ENCODE measurements at places on chromosomes 13 and 19.

DNA sequence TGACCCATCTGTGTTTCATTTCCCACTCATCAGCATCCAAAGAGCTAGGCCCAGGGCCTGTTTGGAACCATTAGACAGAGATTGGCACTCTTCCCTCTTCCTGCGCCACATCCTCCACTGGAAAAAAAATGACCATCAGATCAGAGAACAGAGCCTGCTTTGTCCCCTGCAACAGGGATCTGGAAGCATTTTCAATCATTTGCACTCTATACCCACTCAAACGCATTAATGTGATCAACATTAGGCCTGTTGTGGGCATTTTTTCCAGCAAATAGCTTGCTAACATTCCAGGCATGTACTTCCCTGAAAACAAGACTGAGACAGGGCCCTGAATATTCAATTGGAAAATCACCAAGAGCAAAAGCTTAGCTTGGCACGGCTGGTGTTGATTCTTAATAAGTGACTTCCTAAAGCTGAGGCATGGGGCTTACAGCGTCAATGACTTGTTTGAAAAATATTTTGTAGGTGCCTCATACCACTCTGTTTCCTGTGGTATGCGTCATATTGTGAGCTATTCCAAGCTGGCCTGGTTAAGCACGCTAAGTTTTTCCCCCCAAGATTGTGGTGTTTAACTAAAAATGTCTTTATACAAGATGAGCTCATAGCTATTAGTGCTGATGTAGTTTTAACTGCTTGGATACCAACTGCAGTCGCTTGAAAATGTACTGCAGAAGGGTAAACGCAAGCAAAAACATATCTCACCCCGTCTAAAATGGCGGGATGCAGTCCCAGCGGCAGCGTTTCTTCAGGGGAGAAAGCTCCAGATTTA lies 404.4 kb downstream of the SPRY2 start:
- DNase-seq: no peak

- DNase-seq: no peak
These were observed 173.0 kb upstream of the IPO5 start for GRCh38 chr13:97780486-97780885.

DNA sequence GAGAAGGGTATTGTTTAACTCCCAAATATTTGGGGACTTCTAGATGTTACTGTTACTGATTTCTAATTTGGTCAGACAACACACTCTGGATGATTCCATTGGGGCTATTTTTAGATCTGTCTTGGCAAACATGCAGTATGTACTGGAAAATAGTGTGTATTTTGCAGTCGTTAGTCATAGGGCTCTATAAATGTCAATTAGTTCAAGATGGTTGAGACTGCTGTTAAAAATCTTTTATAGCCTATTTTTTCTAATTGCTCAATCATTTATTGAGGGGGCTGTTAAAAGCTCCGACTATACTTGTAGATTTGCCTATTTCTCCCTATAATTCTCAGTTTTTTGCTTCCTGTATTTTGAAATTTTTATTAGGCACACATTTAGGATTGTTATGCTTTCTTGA lies 31.4 kb downstream of the PPP5C start:
- no peak for DNase-seq

GRCh38 chr13:111913761-111914140 lies 153.2 kb upstream of the SOX1 start:
- DNase-seq: no peak

- DNase-seq: no peak
These were observed 15.8 kb upstream of the OR7A17 start for GRCh38 chr19:14901675-14902260.

DNA sequence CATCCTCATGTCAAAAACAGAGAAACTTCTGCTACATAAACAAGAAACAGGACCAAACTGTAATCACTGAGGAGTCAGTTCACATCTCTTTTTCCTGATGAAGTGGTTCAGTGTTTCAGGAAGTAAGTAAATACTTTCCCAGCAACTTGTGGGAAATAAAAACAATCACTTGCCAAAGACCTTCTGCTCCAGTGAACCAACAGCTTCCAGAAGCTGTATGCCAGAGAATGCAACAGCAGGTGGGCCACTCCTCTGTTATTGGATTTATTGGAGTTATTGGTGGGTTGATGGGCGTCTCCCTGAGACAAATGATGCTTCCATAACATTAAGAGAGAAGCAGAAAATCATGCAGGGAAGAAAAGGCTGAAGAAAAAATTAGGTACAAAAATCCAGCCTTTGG lies 9.9 kb downstream of the SLC6A16 start:
- no peak for DNase-seq

- DNase-seq: no peak
These were observed 4.3 kb upstream of the POSTN start for GRCh38 chr13:37602733-37603381.

DNA sequence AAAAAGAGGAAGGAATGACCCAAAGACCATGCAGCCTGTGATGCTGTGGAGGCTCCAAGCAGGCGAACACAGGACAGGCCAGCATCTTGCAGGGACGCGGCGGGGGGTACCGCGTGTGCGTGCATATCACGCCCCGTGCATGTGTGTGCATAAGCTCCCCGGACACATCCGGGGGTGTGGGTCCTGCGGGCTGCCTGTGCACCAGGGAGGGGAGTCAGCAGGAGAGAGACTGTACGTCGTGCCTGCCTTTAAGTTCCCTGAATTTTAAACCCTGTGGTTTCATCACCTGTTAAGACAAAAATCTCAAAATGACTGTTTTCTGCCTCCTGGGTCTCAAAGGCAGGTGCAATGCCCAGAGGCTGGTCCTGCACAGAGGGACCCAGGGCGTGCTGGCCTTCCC lies 16.6 kb downstream of the ADAT3 start:
- DNase-seq: no peak

GRCh38 chr13:105634059-105634458 lies 901.4 kb downstream of the EFNB2 start:
- no peak for DNase-seq

DNA sequence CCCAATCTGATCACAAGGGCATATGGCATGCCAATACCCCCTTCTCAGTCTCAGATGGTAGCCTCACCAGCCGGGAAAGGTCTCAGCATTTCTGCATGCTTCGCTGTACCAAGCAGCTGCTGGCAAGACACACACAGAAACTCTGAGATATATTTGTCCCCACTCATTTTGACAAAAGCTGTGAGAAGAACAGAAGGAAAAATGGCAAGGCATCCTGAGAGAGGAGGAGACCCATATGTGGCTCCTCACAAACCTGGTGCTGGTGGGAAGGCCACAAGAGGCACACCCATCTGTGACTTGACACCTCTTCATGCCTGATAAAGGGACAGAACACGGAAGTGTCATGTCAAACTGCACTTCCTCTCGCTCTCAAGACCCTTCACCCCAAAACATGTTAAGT lies 36.7 kb upstream of the DOCK9 start:
- DNase-seq: peak; percentile 53

Data from erythroblast (primary cell).